Effector CD4-positive, alpha-beta T cell (primary cell): ENCODE measurements at places on chromosomes 4 and X.

DNA sequence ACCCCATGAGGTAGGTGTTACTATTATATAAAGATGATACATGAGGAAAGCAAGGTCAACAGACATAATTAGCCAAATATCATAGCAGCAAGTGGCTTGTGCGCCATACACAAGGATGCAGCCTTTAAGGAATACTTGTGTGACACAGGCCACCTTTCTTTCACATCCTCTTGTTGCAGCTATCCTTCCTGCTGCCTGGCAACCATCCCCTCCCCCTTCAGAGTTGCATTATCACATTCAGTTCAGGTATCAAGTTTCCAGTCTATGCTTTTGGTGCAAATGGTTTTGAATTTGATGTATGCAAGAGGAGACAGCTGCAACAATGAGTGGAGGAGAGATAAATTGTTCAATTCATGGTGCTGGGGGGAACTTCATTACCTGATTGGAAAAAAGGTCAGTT, 6.4 kb downstream of the ZCCHC18 start:
- DNase-seq = no peak

DNA sequence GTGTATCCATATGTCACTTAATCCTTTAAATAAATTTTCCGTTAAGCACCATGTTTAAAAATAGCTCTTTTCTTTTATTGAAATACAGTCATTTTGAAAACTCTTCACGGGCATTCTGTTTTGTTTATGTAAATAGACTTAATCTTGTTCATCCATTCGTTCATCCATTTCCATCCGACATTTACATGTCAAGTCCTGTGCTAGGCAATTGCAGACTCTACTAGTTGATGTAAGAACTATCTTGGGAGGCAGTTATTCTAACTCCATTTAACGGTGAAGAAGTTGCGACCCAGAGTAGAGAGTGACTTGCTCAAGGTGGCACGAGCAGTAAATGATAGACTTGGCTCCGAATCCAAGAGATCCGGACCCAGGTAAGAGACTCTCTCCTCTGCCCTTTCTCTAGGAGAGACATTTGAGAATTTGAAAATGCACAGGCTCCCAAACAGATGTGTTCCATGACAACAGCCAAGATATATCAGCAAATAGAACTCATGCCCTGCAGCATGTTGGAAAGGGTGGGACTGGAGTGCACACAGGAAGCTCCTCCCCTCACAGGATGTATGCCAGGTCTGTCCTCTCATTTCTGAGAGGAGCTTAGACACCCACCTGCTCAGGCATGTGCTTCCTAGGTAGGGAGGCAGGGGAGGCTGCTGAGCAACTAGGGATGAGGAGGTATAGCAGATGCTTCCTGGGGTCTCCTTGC, 64.5 kb downstream of the DRD5 start:
- DNase-seq = no peak

- no peak for DNase-seq
Observed at GRCh38 chr4:6230827-6231662, 30.7 kb upstream of the JAKMIP1 start.

- no peak for DNase-seq
Observed at GRCh38 chr4:120858776-120859175, 63.8 kb downstream of the PRDM5 start.

GRCh38 chr4:121448231-121448630, 67.4 kb upstream of the QRFPR start:
- no peak for DNase-seq

DNA sequence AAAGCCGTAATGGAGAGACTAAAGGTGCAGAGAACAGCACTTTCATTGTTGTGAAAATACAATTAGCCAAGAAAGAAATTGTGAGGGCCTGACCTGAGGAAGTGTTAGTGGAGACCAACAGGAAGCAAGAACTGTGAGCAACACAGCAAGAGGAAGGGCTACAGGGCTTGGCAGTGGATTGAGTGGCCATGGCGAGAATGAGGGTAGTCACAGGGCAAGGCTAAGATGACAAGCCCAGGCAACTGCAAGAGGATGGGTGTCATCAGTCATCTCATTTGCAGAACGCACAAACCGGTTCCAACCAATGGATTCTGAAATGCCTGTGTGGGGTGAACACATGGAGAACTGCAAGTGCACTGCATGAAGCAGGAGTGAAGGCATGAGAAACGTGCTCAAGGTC, 3.6 kb downstream of the SLC10A6 start:
- DNase-seq = no peak

- no peak for DNase-seq
Observed at GRCh38 chrX:15563056-15563455, 37.7 kb downstream of the ACE2 start.

DNA sequence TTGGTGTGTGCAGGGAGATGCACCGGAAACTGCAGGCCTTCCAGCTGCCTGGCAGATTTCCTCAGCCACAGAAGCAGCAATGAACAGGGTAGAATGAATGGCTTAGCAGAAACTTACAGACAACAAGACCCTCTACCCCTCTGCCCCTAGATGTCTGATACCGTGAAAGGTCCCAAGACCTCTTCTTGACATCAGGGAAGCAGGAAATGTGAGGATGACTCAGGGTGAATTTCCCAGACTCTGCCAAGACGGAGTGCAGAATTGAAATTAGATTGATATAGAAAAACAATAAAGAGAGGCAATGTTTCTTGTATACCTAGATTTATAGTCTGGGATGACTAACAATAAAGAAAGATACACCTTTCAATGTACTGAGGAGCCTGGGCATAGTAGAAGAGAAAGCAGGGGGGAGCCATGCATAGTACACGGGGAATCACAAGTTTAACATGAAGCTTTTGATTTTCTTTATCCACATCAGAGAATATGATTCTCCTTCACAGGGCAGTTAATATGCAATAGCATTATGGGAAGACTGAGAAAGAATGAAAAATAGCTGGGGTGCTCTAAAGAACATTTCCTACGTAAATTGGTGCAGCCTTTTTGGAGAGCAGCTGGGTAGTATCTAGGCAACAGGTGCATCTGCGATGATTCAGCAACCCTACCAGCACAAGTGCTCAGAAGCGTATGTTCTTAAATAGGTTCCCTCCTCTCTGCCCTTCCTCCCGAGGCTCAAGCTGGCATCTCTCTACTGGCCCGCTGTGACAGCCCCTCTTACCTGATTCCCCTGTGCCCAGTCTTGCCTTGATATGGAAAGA, 18.3 kb upstream of the CXCR3 start:
- no peak for DNase-seq

DNA sequence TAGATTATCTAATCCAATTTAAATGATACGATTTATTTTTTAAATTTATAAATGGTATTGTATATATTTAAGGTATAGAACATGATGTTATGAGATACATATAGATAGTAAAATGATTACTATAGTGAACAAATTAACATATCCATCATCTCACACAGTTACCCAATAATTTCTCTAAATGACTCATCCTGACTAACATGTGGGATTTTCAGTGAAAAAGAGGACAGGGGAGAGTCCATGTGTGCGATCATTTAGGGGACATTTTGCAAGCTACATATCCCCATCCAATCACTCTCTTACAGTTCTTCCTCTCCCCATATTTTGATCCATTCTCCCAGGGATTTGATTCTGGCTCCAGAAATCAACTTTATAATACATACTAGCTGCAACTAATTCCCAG, 88.2 kb downstream of the ABCB7 start:
- no peak for DNase-seq

DNA sequence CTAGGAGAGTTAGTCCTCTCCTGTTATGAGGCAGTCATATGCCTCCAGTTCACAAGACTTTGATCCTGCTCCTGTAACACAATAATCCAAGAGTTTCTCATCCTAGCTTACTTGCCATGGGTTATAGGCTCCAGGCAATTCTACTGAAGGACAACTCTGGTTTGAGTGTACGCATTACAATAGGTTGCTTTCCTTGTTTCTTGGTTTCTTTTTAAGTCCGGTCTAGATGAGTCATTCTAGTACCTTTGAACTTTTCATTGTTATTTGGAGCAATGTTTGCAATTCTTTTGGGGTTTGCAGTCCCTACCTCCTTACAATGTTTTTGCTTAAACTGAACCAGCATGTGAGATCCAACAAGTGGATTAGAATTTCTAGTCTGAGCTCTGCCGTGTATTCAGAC, 109.1 kb downstream of the ANAPC4 start:
- DNase-seq = no peak

DNA sequence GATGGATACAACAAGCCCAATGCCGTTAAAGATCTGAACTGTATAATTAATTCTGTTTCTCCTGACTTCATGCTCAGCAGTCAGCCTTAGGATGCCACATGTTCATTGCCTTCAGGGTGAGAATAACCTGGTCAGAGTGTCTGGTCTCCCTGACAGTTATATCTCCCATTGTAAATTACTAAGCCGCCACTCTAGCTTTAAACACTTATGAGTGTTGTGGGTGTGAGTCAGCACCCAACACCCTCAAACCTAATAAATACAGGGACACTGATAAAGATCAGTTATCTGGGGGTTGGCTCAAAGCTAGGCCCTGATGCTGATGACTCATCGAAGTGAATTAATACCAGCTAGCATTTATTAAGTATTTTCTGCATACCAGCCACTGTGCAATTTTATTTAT, 64.9 kb upstream of the DYNLT3 start:
- DNase-seq = no peak

DNA sequence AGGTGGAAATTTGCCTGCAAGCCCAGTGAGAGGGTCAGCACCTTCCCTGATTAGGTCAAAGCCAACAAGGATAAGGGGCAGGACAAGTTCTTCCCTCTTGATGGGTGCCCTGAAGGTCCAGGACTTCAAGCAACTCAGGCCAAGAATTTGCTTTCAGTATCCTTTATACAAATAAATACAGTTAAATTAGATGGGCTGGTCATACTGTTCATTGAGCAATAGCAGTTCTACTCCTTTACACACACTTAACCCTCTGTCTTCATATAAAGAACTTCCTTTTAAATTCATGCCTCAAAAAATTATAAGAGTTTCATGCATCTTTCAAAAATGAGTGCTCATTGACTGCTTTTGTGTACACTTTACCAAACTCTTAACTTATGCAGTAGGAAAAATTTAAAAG, 392.0 kb downstream of the SPRY1 start:
- DNase-seq = no peak

- peak; percentile 61 for DNase-seq
Observed at GRCh38 chr4:153466081-153466948, at the start of gene TMEM131L. TSS of gene TMEM131L (plus strand) at chr4:153466360. CDS start at chr4:153466398, 38 bp downstream.

DNA sequence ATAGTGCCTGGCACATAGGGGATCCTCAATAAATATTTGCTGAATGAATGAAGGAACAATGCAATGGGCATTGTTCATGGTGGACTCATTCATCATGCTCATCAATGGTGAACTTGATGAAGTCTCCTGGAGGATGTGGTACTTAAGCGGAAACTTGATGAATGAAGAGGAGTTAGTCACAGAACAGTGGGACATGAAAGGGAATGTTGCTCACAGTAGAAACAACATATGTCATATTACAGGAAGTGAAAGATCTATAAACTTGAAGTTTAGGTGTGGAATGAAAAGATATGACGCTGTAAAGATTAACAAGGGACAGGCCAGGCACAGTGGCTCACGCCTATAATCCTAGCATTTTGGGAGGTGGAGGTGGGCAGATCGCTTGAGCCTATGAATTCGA, 224.1 kb downstream of the PPP3CA start:
- no peak for DNase-seq

GRCh38 chr4:65071564-65071963, 598.7 kb downstream of the EPHA5 start:
- DNase-seq = no peak

GRCh38 chr4:4849106-4849505, 10.4 kb upstream of the MSX1 start:
- DNase-seq = no peak

DNA sequence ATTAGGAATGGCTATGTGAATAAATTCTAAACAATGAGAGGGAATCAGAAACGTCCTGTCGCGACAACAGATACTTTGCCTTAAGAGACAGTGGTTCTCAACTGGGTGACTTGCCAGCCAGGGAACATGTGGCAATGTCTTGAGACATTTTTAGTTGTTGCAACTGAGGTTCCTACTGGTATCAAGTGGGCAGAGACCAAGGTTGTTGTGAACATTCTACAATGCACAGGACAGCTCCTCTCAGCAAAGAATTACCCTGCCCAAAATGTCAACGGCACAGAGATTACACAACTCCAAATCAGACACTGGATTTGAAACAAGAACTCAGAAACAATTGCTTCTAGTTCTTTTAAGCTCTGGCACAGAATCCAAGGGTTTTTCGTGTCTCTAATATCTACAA, 128.6 kb downstream of the ARHGAP6 start:
- no peak for DNase-seq

GRCh38 chrX:124125471-124125870, 164.0 kb downstream of the STAG2 start:
- no peak for DNase-seq

DNA sequence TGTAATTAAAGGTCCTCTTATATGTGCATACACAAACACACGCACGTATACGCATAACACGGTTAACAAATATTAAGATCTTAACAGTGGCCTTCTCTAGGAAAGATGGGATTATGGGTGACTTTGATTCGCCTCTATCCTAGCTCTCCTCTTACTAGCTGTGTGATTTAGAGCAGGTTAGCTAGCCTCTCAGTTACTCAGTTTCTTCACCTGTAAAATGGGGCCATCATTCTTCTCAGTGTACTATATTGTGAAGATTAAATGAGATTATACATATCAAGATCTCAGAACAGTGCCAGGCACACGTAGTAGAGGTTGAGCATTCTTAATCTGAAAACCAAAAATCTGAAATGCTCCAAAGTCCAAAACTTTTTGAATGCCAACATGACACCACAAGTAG, 159.3 kb downstream of the BCOR start:
- no peak for DNase-seq

- DNase-seq = no peak
Observed at GRCh38 chr4:107018344-107018735, 17.8 kb downstream of the DKK2 start.

DNA sequence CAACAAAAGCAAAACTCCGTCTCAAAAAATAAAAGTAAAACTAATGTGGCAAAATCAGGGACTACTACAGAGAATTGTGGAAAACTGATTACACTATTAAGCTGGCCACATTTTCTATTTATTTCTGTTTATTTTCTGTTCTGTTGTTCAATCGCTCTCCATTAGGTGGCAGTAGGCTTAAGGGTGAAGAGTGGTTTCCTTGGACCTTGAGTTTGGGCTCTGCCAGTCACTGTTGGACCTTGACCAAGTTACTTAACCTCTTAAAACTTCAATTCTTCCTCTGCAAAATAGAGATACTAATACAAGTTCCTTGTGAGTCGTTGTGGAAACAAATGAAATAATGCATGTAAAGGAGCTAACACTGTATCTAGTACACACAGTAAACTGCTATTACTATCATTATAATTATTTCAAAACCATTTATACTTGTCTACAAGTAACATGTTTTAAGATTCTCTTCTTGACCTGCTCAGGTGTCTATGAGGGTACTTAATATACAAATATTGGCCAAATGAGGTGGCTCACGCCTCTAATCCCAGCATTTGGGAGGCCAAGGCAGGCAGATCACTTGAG, 15.2 kb downstream of the HSD17B11 start:
- DNase-seq = no peak

DNA sequence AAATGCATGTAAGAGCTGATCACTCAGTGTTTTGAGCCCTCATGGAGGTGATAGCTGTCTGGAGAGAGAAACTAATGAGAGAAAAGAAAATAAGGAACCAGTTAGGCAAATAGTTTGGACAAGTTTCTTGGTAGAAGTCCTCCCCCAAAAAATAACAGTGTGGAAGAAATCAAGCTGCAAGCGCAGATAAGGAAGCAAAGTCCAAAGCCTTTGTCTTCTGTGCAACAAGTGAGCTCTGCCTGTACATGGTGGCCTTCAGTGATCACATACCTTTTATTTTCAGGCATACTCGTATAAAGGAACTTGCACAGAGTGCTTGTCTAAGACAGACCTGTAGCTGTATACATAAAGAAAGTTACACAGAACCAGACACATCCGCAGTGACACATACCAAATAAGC, 2.5 kb upstream of the UGT2A3 start:
- DNase-seq = no peak

- no peak for DNase-seq
Observed at GRCh38 chr4:25970226-25970675, 56.2 kb downstream of the SMIM20 start.
